ENCODE measurements at places on chromosomes 4 and X.

- no peak for DNase-seq
Measured at GRCh38 chr4:151325111-151325948, at the start of gene SH3D19. Gene SH3D19, minus strand, starts transcription at chr4:151325605. Its CDS starts 253 bp downstream, at chr4:151325352.

DNA sequence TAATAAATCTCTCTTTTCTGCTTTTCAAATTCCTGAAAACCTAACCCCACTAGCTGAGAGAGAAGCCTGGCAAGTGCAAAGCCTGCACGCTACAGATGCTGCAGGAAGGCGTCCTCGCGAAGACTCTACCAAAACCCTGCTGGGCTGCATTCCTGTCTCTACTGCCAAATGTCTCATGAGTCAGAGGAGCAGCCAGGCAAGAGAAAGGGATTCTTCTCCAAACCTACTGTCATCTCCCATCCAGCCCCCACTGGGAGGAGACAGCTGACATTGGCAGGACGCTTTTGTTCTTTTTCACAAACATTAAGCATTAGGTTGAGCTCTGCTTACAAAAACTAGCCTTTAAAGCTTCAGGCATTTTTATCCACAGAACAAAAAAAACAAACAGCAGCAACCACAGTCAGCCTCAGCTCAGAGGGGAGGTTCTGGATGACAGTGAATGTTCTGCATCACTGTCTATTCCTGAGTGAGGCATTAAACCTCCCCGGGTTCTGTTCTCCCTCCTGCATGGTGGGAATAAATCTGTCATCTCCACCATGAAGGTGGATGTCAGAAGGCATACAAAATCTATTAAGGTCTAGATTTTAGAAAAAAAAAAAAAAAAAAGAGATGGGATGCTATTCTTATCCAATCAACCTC is 18.0 kb downstream of the CRMP1 start:
- no peak for DNase-seq

DNA sequence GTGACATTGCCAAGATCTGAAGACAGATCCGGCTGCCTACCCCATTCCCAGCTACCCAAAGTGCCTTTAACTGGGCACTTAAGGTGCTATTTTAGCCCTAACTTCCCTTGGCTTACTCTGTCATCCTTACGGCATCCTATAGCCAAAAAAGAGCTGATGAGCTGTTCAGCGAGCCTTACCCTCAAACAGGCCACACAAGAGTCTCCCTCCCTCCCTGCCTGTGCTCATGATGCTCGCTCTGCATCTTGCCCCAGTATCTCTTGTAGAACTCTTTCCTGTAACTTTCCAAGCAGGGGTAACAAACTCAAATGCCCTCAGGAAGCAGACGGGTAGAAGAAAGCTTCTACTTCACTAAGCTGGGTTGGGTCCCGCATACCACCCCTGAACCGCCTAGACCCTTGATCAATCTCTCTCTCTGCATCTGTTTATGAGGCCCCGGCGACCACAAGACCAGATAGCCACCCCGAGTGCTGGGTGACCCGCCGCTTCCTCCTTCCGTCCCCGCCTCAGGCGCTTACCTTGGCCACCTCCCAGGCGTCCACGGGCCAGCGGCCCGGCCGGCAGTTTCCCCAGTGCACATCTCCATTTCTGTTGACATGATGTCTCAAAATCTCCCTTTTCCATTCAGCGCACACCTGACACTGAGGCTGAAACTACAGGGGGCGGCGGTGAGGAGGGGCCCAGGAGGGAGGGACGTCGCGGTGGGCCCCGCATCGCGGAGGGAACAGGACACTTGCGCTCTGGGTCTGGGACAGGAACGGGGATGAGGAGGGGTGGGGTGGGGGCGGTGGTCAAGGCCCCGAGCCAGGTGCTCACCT is 663 bp downstream of the CXorf38 start:
- no peak for DNase-seq

- DNase-seq: no peak
Measured at GRCh38 chrX:11960031-11960430, 178.2 kb upstream of the FRMPD4 start.

GRCh38 chrX:106481341-106481740 is 130.4 kb upstream of the RADX start:
- DNase-seq: no peak

DNA sequence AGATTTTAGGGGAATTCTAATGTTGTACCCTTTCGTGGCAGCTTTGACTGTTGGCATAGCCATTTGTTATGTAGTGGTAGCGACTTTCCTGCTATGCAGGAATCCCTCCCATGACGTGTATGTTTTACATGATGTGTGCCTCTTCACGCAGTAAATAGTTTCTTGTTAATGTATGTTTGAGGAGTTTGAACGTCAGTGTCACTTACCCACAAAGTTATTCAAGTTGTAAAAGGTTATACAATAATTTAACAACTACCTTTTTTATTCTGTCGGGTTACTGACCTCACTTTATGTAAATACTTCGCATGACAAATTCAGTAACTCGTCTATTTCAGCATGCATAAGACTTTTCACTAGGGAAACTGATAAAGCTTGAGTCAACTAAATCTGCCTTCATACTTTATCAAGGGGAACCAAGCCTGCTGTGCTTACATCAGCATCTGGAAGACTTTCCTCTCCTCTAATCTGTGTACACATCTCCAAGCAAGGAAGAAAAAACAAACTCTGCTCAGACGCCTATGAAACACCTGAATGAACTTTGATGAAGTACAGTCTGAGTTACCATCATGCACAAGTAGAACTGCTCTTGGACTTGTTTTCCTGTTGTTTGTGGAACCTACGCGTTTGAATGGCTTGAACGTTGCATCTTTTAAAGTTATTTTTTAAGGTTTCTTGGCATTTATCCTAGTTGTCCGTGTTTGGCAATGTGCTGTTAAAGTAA is 61.2 kb downstream of the SLC9A6 start:
- no peak for DNase-seq

- no peak for DNase-seq
Measured at GRCh38 chr4:122309988-122310626, 68.7 kb upstream of the ADAD1 start.

- DNase-seq: no peak
Measured at GRCh38 chrX:68708503-68709290, 61.2 kb downstream of the STARD8 start.

DNA sequence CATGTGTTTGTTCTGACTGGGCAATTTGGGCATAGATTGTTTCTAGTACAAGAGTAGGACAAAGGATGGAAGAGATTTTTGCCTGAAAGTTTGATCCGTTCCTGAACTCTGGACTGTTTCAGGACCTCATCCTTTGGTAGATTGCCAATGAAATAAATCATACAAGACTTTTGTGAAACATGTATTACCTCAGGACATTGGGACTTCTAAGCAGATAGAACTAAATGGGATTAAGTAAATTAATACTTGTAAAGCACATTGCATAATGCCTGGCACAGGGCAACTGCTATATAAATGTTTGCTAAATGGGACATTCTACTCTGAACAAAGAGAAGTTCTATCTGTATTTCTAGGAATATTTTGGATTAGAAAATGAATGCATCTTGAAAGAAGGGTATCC is 164.8 kb upstream of the RPS6KA3 start:
- DNase-seq: no peak

- no peak for DNase-seq
Measured at GRCh38 chr4:139315221-139315675, 13.0 kb upstream of the NDUFC1 start.

GRCh38 chrX:136810493-136810892 is 29.8 kb upstream of the ARHGEF6 start:
- no peak for DNase-seq

DNA sequence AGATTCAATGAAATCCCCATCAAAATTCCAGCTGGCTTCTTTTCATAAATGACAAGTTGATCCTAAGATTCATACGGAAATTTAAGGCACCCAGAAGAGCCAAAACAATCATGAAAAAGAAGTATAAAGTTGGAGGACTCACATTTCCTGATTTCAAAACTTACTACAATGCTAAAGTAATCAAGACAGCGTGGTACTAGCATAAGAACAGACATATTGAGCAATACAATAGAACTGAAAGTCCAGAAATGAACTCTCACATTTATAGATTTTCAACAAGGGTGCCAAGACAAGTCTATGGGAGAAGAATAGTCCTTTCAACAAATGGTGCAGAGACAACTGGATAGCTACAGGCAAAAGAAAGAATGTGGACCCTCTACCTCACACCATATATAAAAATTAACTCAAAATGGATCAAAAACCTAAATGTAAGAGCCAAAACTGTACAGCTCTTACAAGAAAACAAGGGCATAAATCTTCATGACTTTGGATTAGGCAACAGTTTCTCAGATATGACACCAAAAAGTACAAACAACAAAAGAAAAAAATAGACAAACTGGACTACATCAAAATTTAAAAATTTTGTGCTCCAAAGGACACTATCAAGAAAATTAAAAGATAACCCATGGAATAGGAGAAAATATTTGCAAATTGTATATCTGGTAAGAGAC is 28.5 kb downstream of the SASH3 start:
- DNase-seq: no peak

- DNase-seq: no peak
Measured at GRCh38 chr4:38177641-38178391, 217.6 kb downstream of the PTTG2 start.

- DNase-seq: no peak
Measured at GRCh38 chr4:127832585-127832984, 48.1 kb upstream of the PLK4 start.

- no peak for DNase-seq
Measured at GRCh38 chr4:1973218-1973617, 35.6 kb downstream of the NELFA start.

GRCh38 chr4:153476829-153477574 is 10.8 kb downstream of the TMEM131L start:
- DNase-seq: no peak

GRCh38 chrX:56099271-56099670 is 132.9 kb upstream of the KLF8 start:
- DNase-seq: no peak

- DNase-seq: no peak
Measured at GRCh38 chrX:112094729-112095128, 12.2 kb upstream of the TRPC5 start.

- no peak for DNase-seq
Measured at GRCh38 chrX:20015945-20016615, 25.2 kb upstream of the BCLAF3 start.

DNA sequence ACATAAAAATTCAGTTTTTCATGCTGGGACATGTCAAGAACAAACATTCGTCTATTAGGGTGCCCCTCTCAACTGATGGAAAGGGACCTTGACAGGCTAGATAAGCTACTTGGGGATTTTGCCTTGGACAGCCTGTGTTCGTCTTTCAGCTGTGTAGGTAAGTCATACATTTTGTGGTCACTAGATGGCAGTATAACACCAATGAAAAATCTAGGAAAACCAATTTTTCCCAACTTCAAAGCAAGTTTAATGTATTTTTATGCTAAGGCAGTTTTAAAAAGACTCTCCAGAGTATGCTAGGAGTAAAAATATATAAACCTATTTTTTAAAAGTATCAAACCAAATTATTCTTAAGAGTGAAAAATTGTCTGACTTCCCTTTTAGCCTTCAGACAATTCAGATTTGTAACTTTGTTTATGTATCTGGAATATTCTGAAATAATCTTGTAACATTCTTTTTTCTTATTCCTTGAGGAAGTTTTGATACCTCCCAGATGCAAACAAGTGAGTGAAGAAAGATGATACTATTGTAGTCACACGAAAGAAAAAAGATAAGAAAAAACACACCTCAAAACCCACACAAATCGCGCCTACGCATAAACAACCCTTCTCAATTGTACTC is 158.3 kb downstream of the CPE start:
- no peak for DNase-seq

GRCh38 chr4:42706086-42706485 is 49.2 kb upstream of the ATP8A1 start:
- no peak for DNase-seq

- no peak for DNase-seq
Measured at GRCh38 chr4:76780781-76781697, 116.9 kb downstream of the SOWAHB start.

GRCh38 chr4:141037446-141037845 is 95.8 kb downstream of the RNF150 start:
- DNase-seq: no peak

DNA sequence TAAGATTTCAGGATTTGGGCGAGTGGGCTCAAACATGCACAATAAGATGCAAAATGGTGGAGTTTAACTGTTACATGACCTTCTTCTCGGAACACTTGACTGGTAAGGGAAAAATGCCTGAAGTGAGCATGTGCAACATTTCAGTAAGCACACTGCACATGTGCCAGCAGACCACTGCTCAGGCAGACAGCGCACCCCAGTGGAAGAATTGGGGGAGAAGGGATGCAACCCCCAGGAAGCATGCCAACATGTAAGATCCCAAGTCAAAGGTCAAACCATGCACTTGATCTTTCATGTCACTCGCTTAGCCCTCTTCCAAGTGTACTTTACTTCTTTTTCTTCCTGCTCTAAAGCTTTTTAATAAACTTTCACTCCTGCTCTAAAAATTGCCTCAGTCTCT is 256.3 kb downstream of the CENPC start:
- no peak for DNase-seq

GRCh38 chr4:140102421-140102820 is 51.6 kb downstream of the MAML3 start:
- no peak for DNase-seq

DNA sequence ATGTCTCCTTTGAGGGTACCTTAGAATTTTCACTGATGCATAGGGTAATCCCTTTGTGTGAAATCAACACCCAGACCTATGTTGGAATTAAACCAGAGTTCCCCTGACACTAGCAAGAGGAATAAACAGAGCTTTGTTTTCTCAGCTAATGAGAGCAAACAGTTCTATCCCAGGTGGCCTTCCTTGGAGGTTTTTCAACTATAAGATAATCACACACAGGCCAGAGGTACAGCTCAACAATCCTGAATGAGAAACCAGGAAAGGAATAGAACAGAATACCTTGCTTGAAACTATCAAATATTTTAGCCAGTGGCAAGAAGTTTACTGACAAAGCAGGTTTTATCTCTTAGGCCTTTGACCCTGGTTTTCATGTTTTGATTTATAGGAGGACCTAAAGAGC is 100.2 kb downstream of the OTC start:
- no peak for DNase-seq

GRCh38 chr4:87465739-87466366 is 43.5 kb downstream of the NUDT9 start:
- DNase-seq: no peak

GRCh38 chrX:121831601-121832000 is 784.2 kb downstream of the GLUD2 start:
- DNase-seq: no peak

DNA sequence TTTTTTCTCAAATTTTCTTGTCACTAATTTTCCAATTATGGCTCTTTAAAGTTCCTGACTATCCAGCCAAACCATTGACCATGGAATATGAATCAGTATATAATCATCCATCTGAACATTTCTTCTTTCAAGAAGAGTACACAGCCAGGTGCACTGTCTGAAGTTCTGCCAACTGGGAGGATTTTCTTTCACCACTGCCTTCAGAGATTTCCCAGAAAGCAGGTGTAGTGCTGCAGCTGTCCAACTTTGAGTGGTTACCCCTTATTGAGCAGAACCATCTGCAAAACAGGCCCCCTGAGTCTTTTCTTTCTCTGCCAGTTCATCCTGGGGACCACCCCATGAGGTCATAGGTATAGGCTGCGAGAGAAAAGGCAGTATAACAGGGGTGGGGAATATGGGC is 1213.2 kb downstream of the RAPGEF2 start:
- no peak for DNase-seq

- no peak for DNase-seq
Measured at GRCh38 chr4:19416146-19416545, 835.6 kb upstream of the SLIT2 start.

GRCh38 chrX:131728295-131729145 is 184.6 kb downstream of the OR13H1 start:
- no peak for DNase-seq

All from stimulated activated CD8-positive, alpha-beta memory T cell treated with anti-CD3 and anti-CD28 coated beads, Interleukin-7, amount 100 ng/mL, for 24 hours (primary cell).